ENCODE measurements at places on chromosomes 3 and 15.

DNA sequence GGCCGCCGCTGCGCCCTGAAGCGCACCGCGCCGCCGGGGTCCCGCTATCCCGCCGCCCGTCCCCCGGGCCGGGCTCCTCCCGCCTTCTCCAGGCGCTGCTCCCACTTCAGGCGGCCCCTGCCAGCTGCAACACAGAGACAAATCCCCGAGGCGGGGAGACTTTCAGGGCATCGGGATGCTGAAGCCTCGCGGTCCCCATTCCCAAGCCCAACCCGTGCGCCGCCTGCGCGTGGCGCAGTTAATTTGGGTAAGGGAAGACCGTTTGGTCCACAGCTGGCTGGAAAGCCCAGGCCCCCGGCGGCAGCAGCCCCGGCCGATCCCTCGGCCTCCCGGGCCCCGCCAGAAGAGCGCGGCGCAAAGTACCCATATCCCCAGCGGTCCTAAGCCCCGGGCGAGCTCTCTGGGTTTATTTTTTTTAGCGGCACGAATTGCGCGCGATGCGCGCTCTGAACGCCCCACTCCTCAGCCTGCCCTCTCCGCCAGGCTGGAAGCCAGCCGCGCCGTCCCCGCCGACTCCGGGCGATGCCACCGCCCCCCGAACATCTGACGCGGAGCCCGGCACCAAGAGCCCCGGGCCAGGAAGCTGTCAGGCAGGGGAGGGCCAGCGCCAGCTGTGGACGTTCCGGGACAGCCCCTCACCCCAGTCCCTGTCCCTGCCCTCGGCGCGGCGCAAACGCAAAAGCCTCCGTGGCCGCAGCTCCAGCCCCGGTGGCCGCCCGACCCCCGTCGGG is 517 bp downstream of the FBN1 start:
- DNase-seq, result no peak

- DNase-seq, result no peak
Measured at GRCh38 chr3:181457756-181458155, 254.0 kb upstream of the SOX2 start.

DNA sequence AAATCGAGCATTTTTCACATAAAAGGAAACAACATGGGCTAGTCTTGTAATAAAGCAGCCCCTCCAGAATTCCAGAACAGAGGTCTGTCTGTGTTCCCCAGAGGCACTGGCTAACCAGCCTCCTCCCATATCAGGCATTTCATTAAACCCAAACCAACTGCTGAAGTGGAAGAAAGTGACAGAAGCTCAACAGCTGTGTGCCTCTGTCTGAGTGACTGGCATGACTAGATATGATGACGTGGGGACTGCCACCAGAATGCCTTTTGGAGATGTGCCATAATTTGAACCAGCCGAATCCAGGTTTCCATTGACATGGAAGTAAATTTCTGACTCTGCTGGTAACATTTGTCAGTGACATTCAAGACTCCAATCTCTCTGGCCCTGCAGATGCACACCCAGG is 8.7 kb downstream of the LIMD1 start:
- no peak for DNase-seq

DNA sequence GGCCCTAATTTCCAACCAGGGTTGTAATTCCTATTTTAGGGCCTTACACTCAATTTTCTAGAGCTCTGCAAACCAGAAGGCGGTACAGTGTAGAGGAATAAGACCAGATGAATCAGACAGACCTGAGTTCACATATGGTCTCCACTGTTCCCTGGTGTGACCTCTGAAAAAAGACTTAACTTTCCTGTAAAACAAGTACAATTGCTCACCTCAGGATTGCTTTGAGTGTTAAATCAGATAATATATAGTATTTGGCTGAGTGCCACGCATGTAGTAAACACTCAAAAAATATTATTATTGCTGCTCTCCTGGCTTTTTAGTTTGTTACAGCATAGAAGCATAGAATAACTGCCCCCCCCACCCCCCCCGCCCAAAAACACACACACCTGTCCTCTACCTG is 51.0 kb upstream of the STT3B start:
- no peak for DNase-seq

DNA sequence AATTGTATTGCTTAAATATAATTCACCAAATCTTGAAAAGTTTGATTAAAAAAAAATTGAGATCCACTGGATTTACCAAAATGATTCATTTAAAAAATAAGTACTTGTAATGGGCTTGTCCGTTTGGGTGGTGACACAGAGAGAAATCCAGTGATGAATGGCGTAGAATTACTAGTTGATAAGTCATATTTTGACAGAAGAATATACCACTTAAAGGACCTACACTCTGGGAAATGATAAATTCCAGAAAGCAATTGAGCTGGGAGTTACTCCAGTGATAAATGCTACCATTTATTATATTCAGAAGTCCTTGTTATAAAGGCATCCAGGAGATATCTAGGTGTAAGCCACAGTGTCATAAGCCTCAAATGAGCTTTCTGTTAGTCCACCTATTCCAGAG is 141.8 kb upstream of the CFAP20DC start:
- DNase-seq, result no peak

- DNase-seq, result no peak
Measured at GRCh38 chr3:100260081-100260684, 609 bp upstream of the TBC1D23 start.

GRCh38 chr15:28977377-28978010 is 91.7 kb downstream of the APBA2 start:
- DNase-seq, result no peak

Measured in stimulated activated CD8-positive, alpha-beta memory T cell treated with anti-CD3 and anti-CD28 coated beads, Interleukin-15, amount 100 ng/mL, for 48 hours (primary cell).